RCC 7860 (cell line): ENCODE measurements at places on chromosomes 3 and 15.

DNA sequence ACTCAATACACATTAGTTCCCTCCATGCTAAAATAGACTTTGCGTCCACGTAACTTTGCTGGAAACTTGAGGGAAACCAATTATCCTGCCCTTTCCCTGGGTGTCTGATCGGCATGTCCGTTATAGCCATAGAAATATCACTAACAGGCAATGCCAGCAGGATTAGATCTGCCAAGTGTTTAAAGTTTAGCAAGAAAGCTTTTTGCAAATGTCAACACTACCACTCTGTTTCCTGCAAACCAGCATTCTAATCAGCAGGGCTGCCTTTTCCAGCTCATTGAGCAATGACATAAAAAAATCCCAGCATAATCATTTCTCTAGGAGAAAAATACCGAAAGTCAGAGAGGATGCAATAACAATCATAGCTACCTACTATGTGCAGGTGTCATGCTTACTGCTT, 60.9 kb downstream of the NOX5 start:
- no peak for DNase-seq

DNA sequence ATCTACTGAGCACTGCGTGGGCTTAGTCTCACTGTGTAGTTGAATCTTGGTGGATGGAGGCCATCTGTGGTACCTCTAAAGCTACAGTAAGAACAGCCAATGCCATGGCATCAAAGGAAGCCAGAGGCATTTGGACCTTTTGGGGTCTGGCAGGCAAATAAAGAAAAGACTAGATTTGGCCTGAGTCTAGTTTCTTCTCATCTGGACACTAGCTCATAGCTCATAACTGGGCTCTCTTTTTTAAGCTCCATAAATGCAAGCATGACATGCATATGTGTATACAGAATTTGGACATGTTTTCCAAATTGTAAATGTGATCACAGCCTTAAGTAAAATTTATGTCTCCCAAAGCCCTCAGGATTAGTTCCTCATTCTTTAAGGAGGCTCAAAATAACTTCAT, 107.5 kb downstream of the CNTN6 start:
- DNase-seq = no peak

DNA sequence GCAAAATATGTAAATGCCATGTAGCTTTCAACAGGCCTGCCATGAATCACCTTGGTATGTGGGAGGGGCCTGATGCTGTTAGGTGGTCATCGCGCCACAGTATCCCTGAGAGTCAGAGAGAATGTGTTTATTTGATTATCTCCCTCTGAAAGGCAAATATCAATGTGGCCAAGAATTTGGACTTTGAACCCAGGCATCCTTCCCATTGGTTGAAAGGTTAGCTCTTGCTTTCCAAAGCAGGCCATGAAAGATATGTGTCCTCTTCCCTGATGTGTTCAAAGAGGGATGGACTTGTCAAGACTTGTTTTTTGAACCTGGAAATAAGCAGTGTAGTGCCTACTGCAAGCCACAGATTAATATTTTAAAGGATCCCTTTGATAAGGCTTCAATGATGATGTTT, 36.7 kb downstream of the SRP14 start:
- no peak for DNase-seq

- DNase-seq = peak; percentile 73
Measured at GRCh38 chr3:150149651-150150051, 179.0 kb upstream of the PFN2 start.

- no peak for DNase-seq
Measured at GRCh38 chr3:128489674-128489926, 3.4 kb downstream of the GATA2 start.

DNA sequence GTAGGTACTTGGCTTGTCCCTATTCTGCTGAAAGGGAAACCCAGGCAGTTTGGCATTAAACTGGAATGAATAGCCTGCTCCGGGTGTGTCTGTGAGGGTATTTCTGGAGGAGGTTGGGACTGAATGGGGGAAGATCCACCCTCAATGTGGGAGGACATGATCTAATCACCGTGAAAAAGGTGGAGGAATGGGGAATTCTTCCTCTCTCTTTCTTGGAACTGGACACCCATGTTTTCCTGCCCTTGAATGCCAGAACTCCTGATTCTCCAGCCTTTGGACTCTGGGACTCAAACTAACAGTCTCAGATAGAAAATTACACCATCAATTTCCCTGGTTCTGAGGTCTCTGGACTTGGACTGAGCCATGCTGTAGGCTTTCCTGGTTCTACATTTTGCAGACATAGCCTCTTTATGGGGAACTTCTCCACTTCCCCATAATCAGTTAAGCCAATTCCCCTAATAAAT, 391.7 kb downstream of the EDEM1 start:
- no peak for DNase-seq

DNA sequence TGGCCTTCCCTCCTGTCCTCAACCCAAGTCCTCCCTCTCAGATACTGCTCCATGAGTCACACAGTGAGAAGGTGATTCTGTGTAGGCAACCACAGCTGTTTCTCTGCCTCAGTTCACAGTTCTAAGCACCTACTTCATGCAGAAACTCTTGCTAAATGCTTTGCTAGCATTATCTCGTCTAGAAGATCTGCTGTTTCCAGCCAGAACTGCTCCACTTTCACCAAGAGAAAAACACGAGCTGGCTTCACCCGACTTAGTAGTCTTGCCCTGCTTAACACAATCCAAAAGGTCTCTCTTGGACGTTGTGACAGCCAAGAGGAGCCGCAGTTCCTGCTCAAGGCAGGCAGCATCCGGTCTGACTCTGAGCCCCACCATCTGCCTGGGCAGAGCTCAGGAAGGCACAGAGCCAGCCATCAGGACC, 272.1 kb downstream of the UACA start:
- DNase-seq = peak; percentile 4

DNA sequence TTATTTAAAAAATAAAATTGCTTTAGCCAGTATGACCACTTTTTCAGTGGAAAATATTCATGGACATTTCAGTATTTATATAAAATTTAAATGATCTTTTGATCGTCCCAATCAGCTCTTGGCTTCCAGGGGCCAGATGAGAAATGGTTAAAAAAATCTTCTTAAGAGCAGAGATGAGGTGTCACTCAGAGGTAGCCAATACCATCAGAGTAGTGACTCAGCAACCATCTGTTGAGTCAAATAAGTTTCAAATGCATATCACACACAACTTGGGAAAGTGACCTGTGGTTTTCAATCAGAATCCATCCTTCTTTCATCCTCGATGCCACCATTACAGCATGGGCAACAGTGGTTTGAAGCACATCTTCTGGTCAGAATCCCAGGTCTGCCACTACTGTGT, 958.8 kb upstream of the NR2F2 start:
- DNase-seq = no peak

DNA sequence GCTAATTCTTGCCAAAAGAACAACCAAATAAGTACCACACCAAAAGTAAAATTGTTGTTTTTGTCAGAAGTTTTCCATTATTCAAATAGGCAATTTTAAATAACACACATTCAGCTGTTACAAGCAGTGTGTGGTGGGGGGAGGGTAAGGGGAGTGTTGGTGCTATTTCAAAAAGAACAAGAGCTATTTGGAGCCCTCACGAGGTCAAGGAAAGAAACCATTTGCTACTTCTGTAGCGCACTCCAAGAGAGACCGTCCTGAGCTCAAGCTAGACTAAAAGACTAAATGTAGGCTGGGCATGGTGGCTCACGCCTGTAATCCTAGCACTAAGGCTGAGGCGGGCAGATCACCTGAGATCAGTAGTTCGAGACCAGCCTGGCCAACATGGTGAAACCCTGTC, 21.2 kb upstream of the IGF2BP2 start:
- no peak for DNase-seq

DNA sequence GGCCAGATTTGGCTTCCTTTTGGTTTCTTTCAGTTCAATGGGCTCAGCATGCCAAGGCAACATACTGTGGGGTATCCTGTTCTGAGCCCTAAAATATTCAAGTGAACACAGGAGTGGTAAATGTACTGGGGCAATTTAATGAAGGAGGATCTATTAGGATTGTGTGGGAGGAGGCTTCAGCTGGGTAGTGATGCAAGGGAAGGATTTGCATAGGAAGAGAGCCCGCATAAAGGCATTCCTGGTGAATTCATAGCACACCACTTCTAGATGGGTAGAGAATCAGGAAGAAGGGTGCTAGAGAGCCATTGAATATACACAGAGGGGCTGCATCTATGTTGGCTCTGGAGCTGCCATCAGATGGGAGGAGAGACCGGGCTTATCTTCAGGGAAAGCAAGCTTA, 20.6 kb upstream of the KNG1 start:
- no peak for DNase-seq

GRCh38 chr15:86121568-86122225, 42.0 kb downstream of the AGBL1 start:
- DNase-seq = no peak

DNA sequence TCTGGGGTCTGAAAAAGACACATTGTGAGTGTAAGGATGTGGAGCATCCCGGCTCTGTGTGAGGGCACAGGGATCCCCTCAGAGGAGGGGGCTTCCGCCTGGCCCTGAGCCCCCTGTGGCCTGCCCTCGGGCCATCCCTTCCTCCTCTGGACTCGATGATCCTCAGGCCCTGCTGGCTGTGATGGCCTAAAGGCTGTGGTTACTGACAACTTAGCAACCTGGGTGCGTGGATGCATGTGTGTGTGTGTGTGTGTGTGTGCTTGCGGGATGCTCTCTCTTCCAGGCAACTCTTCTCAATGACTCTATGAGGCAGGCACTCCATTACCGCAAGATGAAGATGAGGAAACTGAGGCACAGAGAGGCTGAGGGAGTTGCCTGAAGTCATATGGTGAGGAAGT, 66.0 kb downstream of the ASB7 start:
- DNase-seq = no peak

DNA sequence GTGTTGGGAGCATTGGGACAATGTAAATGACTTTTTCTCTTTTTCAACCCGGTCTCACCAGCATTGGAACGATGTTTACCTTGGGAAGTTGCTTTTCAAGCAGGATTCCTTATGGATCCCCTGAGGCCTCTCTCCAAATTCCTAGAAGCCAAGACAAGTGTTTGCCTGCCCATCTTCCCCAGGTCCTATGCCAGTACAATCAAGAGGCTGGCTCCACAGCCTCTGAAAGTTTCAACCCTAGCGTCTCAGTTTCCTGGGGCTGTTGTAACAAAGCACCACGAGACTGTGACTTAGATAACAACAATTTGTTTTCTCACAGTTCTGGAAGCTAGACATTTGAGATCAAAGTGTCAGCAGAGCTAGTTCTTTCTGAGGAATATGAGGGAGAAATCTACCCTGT, 347.2 kb upstream of the UMPS start:
- DNase-seq = no peak

GRCh38 chr15:76987896-76988860, 6.7 kb upstream of the PSTPIP1 start:
- DNase-seq = no peak

DNA sequence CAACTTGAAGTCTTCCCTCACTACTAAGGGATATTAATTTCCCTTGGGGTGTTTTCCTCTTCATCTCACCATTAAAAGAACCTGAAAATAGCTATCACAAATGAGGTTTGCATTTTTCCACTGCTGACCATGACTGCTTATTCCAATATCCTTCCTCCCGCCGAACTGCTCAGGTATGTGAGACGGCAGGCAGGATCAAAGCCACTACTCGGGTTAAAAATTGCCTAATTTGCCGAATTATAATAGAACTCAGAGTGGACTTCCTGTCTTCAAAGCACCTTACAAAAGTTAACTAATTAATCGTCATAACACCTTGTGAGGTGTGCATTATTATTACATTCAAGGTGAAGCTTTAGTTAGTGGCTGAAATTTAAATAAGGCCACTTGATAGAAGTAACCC, 655.2 kb upstream of the ADAMTS9 start:
- DNase-seq = no peak

GRCh38 chr3:149933858-149934257, 36.8 kb downstream of the PFN2 start:
- DNase-seq = no peak

DNA sequence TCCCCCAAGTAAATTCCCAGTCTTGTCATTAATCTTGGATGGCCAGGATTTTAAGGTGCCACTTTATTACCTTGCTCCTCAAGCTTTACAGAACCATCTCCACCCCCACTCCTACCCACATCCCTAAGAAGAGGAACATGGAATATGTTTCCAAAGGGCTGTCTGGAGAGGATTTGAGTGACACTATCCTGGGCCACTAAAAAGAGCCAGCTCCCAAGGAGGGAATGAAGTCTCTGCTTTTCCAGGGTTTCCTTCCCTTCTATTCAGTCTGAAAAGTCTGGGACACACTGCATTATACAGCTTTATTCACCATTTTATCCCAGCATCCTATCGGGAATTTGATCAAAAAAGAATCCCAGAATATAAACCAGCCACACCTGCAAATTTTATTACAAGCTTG, 35.6 kb upstream of the MECOM start:
- no peak for DNase-seq

GRCh38 chr15:89167267-89168176, 53.9 kb downstream of the RLBP1 start:
- DNase-seq = peak; percentile 82

DNA sequence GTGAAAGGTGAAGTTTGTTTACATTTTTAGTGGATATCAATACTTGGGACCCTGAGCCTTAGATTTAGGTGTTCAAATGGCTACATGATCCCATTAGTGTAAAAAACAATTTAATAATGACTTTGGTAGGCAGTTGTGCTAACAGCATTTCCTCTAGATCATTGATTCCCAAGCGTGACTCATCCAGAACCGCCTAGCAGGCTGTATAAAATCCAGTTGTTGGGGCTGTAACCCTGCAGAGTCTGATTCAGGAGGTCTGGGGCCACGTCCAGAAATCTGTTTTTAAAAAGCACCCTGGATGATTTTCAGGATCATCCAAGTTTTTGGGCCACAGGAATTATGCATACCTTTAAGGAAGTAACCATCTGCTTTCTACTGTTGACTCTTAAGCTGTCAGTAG, 156.4 kb downstream of the TP63 start:
- DNase-seq = no peak

GRCh38 chr15:59741274-59741906, 52.3 kb upstream of the BNIP2 start:
- DNase-seq = no peak

DNA sequence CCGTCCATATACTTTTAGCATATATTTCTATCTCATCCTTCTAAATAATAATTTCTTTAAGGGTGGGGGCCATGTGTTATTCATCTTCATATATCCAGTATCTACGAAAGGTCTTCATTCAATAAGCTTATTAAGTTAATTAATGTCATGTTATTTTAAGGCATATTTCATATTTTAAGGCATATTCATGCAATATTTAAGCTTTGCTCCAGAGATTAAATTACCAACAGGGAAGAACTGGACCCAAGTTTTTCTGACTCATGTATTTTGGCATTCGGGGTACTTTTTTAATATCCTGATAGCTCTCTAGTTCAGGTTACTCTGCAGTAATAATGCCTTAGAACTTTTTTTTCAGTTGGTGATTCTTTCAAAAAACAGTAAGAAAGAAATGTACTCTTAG, 27.4 kb downstream of the PHC3 start:
- no peak for DNase-seq

DNA sequence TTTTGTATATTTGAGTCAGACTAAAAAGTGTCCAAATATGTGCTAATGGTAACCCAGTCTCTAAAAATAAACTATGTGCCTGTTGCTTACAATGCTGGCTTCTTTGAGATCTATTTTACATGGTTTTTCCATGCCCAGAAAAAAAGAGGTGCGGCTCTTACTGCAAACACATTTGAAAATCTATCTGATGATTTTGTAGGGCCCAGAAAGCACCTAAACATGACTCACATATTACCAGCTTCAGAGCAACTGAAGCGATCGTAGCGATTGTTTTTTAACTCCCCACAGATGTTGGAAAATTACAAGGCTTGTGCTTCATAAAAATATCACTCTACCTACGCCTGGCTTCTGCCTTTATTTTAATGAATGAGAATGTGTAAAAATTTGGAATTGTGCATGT, 53.5 kb downstream of the SUCNR1 start:
- DNase-seq = peak; percentile 23
